Subcutaneous preadipocyte (primary cell): ENCODE measurements at places on chromosomes 1 and 21. TPM values are rescaled to one million over a fixed set of nuclear protein-coding genes. Genes with fewer than 3 reads are reported as not detected.

The RABGGTB gene
- 93.0 and 104 TPM in 2 replicates for total RNA-seq

The PTPN7 gene
- total RNA-seq, result not detected in 2 replicates

The CAMK1G gene
- total RNA-seq, result under 0.01 TPM in 1 of 2 replicates, not detected in the other

The S100A7 gene
- total RNA-seq, result not detected in 2 replicates

The S100B gene
- total RNA-seq, result not detected in 2 replicates

The BTBD19 gene
- 3.7 and 7.4 TPM in 2 replicates for total RNA-seq

The DNAJC8 gene
- 53.4 and 53.6 TPM in 2 replicates for total RNA-seq

The CRNN gene
- not detected in 2 replicates for total RNA-seq

The CYP4A11 gene
- total RNA-seq, result not detected in 2 replicates
